ENCODE measurements at places on chromosomes 3 and 15.

DNA sequence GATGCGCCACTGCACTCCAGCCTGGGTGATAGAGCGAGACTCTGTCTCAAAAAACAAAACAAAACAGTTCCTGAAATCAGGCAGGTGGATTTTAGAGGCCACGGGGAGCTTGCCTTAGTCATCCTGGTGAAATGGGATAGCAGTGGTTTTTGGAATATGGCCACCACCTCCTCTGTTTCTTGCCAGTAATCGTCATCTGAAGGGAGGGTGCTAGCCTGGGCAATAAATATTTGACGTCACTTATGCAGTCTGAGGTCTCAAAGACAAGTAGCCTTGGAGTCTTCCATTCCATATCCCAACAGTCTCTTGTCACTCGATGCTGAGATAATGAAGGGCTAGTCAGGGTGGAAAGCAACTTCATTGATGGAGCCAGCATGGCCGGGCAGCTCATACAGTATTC, 55.2 kb downstream of the KCNAB1 start:
- DNase-seq, result no peak

DNA sequence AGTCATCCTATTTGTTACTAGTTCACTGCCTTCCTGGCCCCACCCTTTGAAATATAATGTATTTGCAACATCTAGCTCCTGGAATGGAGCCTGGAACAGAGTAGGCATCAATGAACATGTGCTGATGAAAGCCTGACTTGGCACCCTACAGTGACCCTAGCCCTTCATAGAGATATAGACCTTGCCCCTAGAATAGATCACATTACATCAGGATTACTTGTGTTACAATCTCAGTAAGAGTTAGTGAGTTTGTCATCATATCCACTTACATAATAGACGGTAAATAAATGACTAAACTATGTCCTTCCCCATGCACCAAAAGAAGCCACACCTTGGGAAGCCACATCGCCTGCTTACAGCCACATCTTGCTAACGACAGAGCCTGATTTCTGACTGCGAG, 110.5 kb upstream of the WNT5A start:
- no peak for DNase-seq

- no peak for DNase-seq
These were observed 111.2 kb upstream of the SLC25A36 start for GRCh38 chr3:140830391-140830790.

GRCh38 chr3:134618478-134619300, 32.1 kb downstream of the KY start:
- peak; percentile 23 for DNase-seq

DNA sequence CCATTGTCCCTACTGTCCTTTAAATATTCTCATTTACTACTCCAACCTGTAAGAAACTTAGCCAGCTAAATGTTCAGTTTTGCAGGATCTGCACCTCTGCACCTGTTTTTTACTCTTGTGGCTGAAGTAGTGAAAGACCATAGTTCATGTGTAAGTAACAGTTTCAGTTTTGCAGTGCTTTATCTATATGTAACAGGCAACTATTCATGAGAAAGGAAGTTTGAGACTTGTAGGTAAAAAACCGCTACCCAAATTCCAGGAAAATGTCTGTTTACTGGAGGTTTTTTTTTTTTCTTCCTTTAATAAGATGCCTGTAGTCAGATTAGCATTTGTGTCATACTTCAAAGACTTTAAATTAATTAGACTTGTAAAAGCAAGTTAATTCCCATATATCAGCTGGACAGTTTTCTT, 25.4 kb upstream of the MBNL1 start:
- DNase-seq, result no peak

- no peak for DNase-seq
These were observed 33.4 kb upstream of the PLAAT1 start for GRCh38 chr3:193207290-193208273.
